Foreskin keratinocyte (primary cell): ENCODE measurements at places on chromosomes 4 and X. TPM values are rescaled to one million over a fixed set of nuclear protein-coding genes. Genes with fewer than 3 reads are reported as not detected.

Gene SH3TC1
- polyA plus RNA-seq: 11.2 and 16.7 TPM in 2 replicates

Gene SPANXA1
- not detected in 2 replicates for polyA plus RNA-seq

Gene BMPR1B
- polyA plus RNA-seq: 0.02 and 0.06 TPM in 2 replicates

Gene CCSER1
- 0.08 and 0.16 TPM in 2 replicates for polyA plus RNA-seq

Gene LGI2
- polyA plus RNA-seq: not detected in 2 replicates

Gene FAM236B
- not detected in 2 replicates for polyA plus RNA-seq

Gene STK32B
- polyA plus RNA-seq: 4.5 and 5.0 TPM in 2 replicates
